Stimulated activated CD8-positive, alpha-beta memory T cell treated with anti-CD3 and anti-CD28 coated beads, Interleukin-15, amount 100 ng/mL, for 1 hour (primary cell): ENCODE measurements at places on chromosomes 4 and X.

GRCh38 chr4:6278801-6279197 lies 9.1 kb downstream of the WFS1 start:
- no peak for DNase-seq

- no peak for DNase-seq
These were observed 6.2 kb downstream of the NCAPG start for GRCh38 chr4:17817027-17817426.

- no peak for DNase-seq
These were observed 13.2 kb upstream of the CLDN24 start for GRCh38 chr4:183335369-183335940.

GRCh38 chrX:9133426-9133825 lies 99.5 kb upstream of the FAM9B start:
- no peak for DNase-seq

DNA sequence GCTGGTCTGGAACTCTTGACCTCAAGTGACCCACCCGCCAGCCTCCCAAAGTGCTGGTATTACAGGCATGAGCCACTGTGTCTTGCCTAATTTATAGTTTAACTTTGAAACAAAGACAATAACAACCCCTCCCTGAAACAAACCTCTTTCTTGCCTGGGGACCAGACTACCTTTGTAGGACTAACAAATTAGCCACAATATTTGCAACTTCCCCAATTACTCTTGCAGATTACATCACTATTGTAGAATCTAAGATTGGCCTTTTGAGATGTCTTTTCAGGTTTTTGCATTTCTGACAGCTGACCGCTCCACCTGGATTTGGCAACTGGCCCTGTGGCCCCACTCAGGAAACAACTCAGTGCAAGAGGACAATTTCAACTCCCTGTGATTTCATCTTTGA lies 84.8 kb downstream of the AKAP4 start:
- DNase-seq, result no peak

DNA sequence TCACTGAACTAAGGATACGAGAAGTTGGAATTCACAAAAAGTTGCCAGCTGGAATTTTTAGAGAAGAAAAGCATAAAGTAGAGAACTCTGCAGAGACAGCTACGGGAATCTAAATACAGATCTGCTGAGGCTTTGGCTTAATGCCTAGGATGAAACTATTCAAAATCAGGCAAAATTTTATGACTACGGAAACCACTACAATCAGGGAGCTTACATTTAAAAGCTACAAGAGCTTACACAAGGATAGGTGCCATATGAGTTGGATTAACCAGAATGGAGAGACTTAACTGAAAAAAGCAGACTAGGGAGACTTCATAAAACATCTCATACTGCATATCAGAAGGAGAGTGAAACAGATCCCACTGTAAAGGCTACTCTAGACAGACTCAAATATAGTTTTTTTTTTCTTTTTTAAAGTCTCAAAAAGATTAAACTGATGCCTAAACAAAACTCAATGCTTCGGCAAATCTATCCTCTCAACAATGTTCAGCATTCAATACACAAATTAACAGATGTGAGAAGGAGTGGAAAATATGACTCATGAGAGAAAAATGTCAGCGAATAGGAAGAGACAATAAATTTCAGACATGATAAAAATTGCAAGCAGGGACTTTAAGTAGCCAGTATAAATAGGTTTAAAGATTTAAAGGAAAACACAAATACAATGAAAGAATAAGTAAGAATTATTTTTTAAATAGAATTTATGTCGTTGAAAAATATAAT lies 586.1 kb downstream of the FSTL5 start:
- DNase-seq, result no peak

DNA sequence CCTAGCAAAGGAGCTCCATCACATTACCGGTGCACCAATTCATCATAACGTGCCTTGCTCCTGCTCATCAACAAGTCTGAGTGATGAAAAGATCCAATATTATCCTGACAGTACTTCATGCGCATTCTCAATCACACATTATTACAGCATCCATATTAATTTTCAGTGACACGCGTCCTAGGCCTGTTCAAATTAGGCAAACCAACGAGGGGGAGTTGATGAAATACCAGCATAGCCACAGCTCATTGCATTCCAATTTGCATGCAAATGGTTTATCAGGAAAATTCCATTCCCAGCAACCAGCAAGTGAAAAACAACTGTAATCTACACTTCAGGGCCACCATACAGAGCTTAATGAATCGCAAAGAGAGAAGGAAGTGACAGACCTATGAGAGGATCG lies 236.9 kb downstream of the DCLK2 start:
- no peak for DNase-seq

- DNase-seq, result no peak
These were observed 524.3 kb upstream of the GALNTL6 start for GRCh38 chr4:171288816-171289432.

GRCh38 chrX:17470136-17470535 lies 95.1 kb downstream of the NHS start:
- DNase-seq, result no peak

DNA sequence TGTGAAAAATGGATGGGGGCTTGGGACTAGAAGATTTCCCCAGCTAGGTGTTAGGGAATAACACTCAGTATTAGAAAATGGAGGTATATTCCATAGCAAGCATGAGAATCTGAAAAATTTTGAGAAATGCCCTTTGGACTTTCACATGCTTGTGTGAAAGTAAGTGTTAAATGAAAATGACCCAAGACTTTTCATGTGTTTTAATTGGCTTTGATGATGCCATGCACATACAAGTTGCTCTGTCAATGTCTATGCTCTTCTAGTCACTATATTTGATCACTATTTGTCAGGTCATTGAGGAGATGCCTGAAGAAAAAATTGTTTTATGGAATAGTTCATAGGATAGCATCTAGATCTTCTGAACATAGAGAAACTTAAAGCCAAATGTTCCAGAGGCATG lies 147.6 kb downstream of the SH2D1A start:
- DNase-seq, result no peak

DNA sequence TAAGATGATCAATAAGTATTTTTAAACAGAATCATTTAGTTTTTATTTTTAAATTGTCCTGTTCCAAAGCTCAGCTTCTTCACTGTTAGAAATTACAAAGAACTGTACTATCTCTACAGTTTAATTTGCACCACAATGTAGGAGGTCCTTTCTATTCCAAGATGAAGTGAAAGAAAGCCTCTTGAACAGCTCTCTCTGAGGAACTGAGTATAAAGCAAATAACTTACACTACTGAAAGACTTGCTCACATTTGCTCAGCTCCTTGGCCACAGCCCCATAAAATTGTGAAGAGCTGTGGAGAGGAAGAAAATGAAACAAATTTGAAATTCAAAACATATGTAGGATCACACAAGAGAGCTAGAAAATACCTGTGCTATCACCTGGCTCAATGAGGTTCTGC lies 68.6 kb downstream of the ENPEP start:
- no peak for DNase-seq

GRCh38 chrX:57573754-57574153 lies 18.1 kb upstream of the ZXDB start:
- DNase-seq, result no peak

- DNase-seq, result no peak
These were observed 564.4 kb downstream of the TMA16 start for GRCh38 chr4:164058776-164059445.

DNA sequence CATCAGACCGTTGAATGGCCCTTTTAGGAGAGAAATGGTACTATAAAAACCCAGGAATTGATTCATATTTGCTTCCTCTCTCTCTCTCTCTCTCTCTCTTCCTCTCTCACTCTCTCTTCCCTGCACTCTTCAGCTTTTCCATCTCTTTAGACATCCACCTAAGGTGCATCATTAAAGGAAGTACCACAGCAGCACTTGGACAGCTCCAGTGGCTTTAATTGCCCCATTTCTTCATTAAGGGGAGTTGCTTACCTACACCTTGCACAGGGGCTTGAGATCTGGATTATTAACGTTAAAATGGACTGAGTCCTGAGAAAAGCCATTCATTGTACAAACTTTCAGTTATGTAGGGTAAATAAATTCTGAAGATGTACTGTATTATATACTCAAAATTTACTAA lies 323.6 kb downstream of the AFF2 start:
- DNase-seq, result no peak

DNA sequence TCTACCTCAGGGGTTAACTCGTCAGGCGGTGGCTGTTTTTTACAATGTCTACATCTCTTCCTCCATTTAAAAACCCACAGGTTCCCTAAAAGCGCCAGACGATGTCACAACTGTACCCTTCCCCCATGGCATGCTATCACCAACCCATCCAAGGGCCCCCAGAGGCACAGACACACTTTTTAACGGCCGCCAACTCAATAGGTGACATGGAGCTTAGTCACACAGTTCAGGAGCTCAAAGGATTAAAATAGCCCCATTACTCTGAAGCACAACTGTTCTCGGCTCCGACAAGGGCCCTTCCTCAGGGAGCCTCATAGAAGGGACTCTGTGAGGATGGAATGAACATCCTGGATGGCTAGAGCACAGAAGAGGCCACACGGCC lies 12.4 kb downstream of the SH3KBP1 start:
- DNase-seq, result no peak

- DNase-seq, result no peak
These were observed 997.2 kb upstream of the SLIT2 start for GRCh38 chr4:19254486-19254885.

GRCh38 chr4:111921714-111922113 lies 223.5 kb upstream of the FAM241A start:
- DNase-seq, result no peak

GRCh38 chrX:10597871-10598270 lies 22.5 kb downstream of the MID1 start:
- DNase-seq, result no peak

DNA sequence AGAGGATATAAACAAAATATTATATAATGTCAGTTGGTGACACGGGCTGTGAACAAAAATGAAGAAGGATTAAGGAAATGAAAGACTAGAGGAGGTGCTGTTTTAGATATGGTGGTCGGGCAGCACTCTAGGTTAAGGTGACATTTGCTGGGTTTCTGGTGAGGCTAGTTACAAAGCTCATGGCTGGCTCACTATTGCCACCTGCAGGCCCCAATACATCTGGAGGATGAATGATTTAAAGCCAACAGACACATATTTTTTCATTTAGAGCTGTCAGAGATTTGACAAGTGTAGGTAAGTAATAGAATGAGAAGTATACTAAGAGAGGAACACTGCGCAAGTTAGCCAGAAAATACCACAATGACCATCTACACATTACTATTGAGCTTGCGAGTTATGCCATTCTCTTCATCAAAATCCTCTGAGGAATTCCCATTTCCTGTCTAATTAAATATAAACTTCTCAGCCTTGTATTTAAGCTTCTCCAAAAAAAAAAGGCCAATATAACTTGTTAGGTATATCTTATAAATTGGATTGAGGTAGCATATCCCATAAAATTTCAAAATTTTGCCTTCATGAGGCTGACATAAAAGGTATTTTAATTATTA lies 6.4 kb upstream of the FGG start:
- peak; percentile 11 for DNase-seq

DNA sequence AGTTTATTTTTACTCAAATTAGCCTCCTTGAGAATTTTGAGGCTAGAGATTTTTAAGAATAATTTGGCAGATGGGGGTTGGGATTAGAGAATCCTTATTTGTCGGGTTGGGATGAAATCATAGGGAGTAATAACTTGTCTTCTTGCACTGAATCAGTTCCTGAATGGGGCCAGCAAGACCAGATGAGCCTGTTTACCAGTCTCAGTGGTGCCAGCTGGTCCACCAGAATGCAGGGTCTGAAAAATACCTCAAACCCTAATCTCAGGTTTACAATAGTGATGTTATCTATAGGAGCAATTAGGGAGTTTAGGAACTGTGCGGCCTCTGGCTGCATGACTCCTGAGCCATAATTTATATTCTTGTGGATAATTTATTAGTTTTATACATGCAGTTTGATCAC lies 705.9 kb upstream of the AGA start:
- DNase-seq, result no peak

DNA sequence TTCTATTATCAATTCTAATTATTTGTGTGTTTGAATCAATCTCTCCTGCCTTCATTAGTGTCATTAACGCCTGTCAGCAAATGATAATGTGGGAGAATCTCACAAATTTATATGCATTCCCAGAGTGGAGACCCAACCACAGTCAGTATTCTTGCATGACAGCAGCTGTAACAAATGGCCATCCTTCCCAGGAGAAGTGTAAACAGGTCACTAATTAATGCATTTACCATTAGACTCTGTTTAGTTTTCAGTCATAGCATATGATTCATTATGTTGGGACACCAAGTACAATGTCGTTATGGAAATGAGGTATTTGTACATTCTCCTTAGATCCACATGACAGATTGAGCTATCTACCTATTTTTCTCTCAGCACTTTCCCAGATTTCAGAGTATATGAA lies 50.5 kb downstream of the CT47B1 start:
- no peak for DNase-seq

GRCh38 chr4:98199247-98199646 lies 56.0 kb upstream of the STPG2 start:
- no peak for DNase-seq

DNA sequence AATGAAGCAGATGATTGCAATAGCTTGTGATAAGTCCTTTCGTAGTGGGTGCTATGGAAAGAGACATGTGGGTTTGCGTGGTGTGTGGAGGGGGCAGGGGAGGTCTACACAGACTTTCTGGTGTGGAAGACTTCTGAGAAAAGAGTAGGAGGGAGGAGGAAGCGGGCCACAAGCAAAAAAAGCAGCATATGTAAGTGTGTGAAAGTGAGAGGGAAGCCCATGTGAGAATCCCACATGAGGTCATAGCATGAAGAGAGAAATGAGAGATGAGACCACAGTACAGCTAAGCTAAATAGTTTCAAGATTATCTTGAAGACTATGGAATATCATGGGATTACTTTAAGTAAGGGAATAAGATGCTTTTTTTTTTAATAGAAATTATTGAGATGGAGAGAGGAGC lies 2039.9 kb upstream of the TENM3 start:
- DNase-seq, result no peak

GRCh38 chr4:68460085-68460484 lies 12.8 kb downstream of the TMPRSS11E start:
- no peak for DNase-seq

GRCh38 chrX:92260102-92260501 lies 480.9 kb downstream of the PCDH11X start:
- DNase-seq, result no peak

DNA sequence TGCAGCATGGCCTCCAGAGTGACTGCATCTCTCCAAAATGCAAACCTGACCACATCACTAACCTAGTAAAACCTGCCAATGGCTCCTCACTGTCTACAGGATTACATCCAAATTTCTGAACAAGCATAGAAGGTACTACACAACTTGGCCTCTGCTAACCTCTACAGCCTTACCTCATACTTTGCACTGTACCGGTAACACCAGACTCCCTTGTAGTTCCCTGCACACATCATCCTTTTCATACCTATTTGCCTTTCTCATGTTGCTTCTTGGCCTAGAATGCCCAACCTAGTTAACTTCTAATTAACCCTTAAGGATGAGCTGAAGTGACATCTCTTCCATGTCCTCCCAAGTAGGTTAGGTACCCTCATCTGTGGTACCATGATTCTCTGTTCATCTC lies 33.4 kb upstream of the KCNE5 start:
- DNase-seq, result no peak

DNA sequence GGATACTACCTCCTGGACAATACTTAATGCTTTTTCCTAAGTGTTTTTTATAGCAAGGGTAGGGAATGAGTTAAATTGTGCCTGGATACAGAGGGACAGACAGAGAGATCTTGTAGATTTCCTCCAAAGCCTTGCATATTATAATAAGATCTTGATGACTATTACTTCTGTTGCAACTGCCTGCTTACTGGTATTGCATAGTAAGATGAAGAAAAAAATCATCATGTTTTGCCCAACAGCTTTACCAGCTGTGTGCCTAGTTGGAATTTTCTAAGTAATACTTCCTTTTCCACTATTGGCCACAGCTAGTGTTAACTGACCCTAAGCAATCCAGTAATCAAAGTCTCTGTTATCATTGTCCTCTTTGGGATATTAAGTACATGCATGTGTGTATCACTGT lies 139.0 kb downstream of the DCK start:
- DNase-seq, result no peak
